ENCODE measurements at places on chromosomes 12 and 14.

DNA sequence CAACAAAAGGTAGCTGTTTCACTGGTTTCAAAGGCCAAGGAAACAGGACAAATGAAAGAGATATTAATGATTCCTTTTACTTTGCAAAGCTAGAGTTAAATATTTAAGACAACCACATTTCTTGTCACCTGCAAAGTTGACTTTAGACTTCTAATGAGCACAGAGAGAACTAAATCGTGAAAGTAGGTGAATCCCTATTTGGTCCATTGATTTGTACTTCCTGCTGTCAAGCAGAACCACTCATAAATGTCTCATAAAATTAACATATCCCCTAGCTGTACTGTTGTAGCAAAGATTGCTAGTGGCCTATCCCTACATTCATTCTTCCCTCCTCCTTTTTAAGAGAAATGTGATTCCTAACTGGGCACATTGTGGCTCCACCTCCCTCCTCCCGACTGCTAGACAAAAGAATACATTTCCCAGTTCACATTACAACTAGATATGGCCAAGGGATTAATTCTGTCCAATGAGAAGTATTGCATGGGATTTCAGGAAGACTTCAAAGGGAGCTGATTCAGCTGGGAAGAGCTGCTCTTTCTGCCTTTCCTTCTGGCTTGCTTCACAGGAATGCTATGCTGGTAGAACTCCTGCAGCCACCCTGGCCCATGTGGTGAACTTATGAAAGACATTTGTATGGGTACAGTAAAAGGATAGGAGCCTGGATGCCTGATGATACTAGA, 227.5 kb upstream of the ABCD2 start:
- DNase-seq = no peak

DNA sequence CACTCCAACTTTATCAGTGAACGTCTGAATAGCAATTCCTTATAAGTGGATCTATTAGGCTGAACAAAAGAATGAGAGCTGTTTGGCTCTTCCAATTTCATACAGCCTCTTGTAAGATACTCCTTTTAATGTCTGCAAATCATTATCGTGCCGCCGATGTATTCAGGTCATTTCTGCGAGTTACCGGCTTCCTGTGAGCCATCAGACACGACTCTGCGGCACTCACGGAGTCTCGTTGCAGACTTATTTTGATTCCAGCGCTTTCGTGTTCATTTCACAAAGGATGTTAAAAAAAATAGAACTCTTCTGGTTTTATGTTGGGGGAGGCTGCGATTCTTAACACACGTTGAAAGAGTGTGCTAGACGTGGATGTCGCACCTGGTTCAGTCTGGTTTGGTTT, 106.6 kb downstream of the GLT1D1 start:
- no peak for DNase-seq

GRCh38 chr14:41668356-41668755, 61.7 kb downstream of the LRFN5 start:
- DNase-seq = no peak

- peak; percentile 56 for DNase-seq
Measured at GRCh38 chr14:26841920-26842741, 244.3 kb upstream of the NOVA1 start.

DNA sequence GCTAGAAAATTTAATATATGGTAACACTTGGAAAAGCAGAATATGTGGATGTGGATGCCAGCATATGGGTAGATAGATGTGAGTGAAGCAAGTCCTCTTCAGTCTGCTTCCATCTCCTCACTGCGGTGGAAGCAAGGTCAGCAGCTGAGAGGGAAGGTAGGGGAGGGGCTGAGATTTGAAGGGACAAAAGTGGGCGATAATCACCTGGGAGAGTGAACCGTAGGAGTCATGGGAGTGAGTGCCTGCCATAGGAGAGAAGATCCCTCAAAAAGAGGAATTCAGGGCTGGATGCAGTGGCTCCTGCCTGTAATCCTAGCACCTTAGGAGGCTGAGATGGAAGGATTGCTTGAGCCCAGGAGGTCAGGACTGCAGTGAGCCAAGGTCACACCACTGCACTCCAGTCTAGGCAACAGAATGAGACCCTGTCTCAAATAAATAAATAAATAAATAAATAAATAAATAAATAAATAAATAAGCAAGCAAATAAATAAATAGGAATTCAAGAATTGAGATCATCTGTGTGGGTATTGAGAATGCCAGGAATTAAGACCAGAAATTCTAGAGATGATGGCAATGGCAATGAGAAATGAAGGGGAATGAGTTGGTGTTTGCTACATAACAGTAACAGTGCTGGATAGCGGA, 123.4 kb downstream of the BICD1 start:
- no peak for DNase-seq

DNA sequence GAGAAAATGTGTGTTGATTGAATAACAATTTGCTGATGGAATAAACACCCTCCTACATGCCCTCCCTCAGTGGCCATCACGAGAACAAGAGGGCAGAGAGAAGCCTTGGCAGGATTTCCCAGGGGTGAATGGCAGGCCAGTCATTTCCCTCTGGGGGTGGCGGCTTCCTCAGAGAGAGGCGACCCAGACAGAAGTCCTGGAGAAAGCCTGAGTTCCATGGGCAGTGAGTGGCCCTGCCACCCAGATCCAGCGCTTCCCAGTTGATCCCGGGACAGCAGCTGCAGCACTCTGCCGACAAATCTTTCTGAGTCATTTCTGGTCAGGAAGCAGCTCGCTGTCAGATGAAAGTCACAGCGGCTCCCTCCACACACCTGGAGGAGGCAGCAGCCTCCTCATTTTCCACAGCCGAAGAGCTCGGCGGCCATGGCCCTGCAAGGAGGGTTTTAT, 123.0 kb downstream of the SCARB1 start:
- DNase-seq = no peak

DNA sequence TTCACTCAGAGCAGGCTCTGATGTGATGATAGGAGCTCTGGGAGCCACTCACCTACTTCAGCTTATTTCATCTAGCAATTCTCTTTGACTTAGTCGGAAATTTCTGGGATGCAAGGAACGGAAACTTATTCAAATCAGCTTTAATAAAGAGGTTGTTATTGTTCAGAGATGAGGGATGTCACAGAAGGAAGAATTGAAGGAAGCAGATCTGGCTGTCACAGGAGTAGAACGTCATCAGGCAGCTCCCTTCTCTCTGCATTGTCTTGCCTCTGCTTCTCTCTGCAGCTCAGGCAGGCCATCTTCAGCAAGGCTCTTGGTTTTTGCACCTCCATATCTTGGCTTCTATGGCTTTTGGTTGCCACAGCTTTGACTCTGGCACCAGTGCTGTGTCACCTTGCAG, 7.6 kb upstream of the TMEM30B start:
- no peak for DNase-seq

All from LNCaP clone FGC (cell line).